ENCODE measurements at places on chromosomes 1 and 21. TPM values are rescaled to one million over a fixed set of nuclear protein-coding genes. Genes with fewer than 3 reads are reported as not detected.

DNA sequence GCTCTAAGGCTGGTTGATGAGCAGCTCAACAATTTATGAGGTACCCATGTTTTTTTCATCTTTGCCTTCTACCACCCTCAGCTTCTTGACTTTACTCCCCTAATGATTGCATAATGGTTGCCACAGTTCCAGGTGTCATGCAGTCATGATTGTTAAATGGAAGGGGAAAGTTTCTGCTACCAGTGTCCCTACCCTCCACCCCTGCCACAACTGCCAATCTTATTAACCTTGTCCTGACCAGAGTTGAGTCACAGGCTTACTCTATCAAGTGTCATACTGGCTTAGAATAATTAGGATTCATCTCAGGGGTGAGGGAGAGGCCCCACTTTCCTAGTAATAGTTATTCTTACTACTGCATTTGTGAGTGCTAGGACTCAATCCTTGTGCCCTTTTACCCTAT lies 7.9 kb upstream of the FUBP1 start:
- no peaks in the 10 kb centered on the region for H3K4me1 ChIP-seq
- H3K27me3 ChIP-seq, result no peaks in the 10 kb centered on the region
- no peaks in the 10 kb centered on the region for H3K36me3 ChIP-seq
- no peak overlapping the region for H3K4me3 ChIP-seq

GRCh38 chr1:61182480-61182879 lies 100.1 kb downstream of the NFIA start:
- no peak overlapping the region for H3K27ac ChIP-seq
- no peaks in the 10 kb centered on the region for H3K27me3 ChIP-seq
- no peaks in the 10 kb centered on the region for H3K4me1 ChIP-seq
- H3K36me3 ChIP-seq, result no peaks in the 10 kb centered on the region
- DNase-seq, result no peak

GRCh38 chr1:153869486-153869885 lies 53.3 kb downstream of the GATAD2B start:
- H3K4me3 ChIP-seq, result no peak overlapping the region
- peaks cover 22% of the 10 kb centered on the region for H3K4me1 ChIP-seq
- H3K36me3 ChIP-seq, result peaks cover 11% of the 10 kb centered on the region
- no peak overlapping the region for H3K27ac ChIP-seq
- H3K27me3 ChIP-seq, result no peaks in the 10 kb centered on the region

GRCh38 chr1:186183970-186184628 lies 191.0 kb downstream of the TPR start:
- no peaks in the 10 kb centered on the region for H3K27me3 ChIP-seq
- no peak for DNase-seq
- no peaks in the 10 kb centered on the region for H3K36me3 ChIP-seq
- H3K4me1 ChIP-seq, result no peaks in the 10 kb centered on the region
- H3K27ac ChIP-seq, result no peak overlapping the region

DNA sequence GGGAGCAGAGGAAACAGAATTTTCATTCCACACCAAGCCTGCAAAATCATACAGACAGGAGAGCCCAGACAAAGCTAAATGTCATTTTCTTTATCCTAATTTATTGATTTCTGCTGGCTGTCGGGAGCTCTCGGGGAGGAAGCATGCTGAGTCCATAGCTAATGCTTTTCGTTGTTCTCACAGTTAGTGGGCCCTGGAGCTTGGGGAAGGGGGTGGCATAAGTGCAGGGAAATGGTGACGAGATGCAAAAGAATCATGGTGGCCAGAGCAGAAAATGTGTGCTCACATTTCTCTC lies 202.4 kb downstream of the TOMM20 start:
- no peak overlapping the region for H3K27ac ChIP-seq
- H3K27me3 ChIP-seq, result no peaks in the 10 kb centered on the region
- H3K4me3 ChIP-seq, result peak overlapping the region; percentile 43

GRCh38 chr1:110067893-110068645 lies 2.4 kb downstream of the ALX3 start:
- H3K27ac ChIP-seq, result no peak overlapping the region
- H3K36me3 ChIP-seq, result no peaks in the 10 kb centered on the region
- no peak overlapping the region for H3K4me3 ChIP-seq

GRCh38 chr1:197367627-197368026 lies 99.6 kb downstream of the CRB1 start:
- H3K4me3 ChIP-seq, result no peak overlapping the region
- H3K4me1 ChIP-seq, result no peaks in the 10 kb centered on the region
- no peaks in the 10 kb centered on the region for H3K36me3 ChIP-seq

The CELA3A gene
- total RNA-seq, result not detected

All from CD4-positive, alpha-beta T cell (primary cell).